ENCODE measurements at places on chromosomes 16 and 17. TPM values are rescaled to one million over a fixed set of nuclear protein-coding genes. Genes with fewer than 3 reads are reported as not detected.
A peak's percentile ranks its signal among the peaks of the same experiment; 100 is the strongest.

The CDR2L gene
- total RNA-seq = 8.0 TPM

The TTLL6 gene
- 0.30 TPM for total RNA-seq

The GGT6 gene
- not detected for total RNA-seq

The BICDL2 gene
- 0.10 TPM for total RNA-seq

The CD79B gene
- total RNA-seq = 1.2 TPM

The PLXDC1 gene
- total RNA-seq = 12.6 TPM

The CLEC19A gene
- 0.99 TPM for total RNA-seq

The MRPL10 gene
- total RNA-seq = 30.0 TPM

The GAST gene
- not detected for total RNA-seq

The C17orf113 gene
- 3.0 TPM for total RNA-seq

DNA sequence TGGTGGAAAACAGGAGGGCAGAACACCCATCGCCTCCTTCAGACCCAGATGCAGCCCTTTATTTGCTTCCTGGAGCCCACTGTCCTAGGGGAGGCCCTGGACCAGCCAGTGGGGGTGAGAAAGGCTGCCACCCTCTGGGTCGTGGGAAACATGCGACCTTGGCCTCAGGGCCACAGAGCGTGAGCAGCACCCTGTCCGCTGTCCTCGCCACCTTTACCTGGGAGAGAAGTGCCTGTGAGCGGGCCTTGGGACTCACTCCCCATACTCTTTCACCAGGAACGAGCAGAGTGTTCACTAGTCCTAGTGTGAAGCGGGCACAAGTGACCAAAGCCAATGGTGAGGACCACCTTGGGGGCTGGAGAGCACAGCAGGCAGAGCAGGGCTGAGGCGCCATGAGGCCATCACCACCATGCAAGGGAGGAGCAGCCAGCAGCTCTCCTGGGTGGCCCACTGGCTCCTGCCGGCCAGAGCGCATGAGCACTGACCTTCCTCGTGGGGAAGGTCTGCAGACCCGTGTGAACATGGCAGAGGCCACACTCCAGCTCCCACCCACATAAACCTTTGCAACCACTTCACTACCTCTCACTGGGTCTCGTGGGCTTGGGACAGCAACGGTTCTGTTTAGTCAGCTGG is 8.5 kb downstream of the SMCR8 start:
- no peak for DNase-seq

DNA sequence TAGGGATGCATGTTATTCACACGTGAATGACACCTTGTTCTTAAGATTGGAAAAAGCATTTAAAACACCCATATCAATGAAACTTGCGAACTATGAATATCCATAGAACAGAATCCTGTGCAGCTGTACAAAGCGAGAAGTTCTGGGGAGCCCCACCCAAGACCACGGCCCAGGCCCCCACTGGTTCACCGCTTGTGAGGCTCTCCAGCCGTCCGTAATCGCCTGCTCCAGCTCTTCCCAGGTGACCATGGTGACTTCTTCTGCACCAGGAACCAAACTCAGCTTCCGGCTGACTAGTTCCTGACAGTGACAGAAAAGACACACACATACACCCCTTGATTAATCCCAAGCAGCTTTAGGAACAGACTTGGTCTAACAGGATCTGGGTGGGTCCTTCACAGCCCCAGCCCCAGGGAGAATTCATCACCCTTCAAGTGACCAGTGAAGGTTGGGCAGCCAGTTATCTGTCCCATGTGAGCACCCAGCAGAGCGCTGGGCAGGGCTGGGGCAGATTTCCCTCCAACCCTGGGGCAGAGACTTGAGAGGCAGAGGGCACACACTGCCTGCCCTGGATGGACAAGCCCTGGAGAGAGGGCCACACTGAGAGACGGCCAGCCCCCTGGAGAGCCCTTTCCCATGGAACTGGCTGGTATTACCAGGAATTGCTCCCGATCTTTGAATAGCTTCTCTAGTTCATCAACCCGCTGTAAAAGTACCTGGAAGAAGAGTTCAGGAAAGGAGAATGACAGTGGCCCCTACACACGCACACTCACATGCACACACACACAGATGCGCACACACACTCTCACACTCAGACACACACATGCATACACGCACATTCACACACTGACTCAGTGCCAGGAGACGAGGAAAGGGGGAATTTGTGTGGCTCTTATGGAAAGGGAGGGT is 3.6 kb downstream of the QRICH2 start:
- no peak for DNase-seq

GRCh38 chr17:79625706-79626105 is 14.9 kb upstream of the RBFOX3 start:
- no peak for DNase-seq

DNA sequence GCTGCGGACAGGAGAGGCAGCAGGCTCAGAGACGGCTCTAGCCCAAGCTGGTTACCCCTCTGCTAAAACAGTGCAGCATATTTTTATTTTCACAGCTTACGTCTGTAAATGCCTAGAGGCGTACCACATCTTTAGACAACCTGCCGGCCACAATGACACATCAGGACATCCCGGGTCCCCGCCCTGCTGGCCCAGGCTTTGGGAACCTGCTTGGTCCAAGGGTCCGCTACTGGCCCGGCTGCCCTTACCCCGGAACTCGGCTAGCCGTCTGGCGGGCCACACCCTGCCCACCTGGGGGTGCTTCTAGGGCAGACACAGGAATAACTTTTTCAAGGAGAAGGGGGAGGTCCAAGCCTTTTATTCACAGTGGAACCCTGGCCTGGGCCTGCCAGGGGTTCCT is 4.3 kb downstream of the CEP131 start:
- DNase-seq = no peak

DNA sequence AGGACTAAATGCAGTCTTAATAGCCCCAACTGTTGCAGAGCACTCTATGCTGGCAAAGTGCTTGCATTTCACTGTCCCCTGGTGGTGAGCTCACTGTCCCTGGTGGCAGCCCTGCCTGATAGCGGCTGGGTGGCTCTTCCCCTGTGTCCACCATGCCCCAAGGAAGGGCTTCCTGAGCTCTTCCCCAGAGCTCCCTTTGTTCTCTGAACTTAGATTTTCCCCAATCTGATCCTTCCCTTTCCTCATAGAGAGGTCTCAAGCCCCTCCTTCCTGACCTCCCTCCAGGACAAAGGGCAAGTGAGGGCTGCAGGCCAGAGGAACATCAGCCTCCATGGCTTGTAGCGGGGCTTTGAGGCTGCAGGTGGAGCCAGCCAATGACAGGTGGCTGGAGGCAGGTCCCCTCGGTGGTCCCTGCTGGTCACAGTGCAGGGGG is 17.0 kb downstream of the BEAN1 start:
- DNase-seq = no peak

- no peak for DNase-seq
Observed at GRCh38 chr16:67068212-67068753, 39.3 kb downstream of the CBFB start.

- no peak for DNase-seq
Observed at GRCh38 chr17:900336-900934, 79.1 kb downstream of the NXN start.

DNA sequence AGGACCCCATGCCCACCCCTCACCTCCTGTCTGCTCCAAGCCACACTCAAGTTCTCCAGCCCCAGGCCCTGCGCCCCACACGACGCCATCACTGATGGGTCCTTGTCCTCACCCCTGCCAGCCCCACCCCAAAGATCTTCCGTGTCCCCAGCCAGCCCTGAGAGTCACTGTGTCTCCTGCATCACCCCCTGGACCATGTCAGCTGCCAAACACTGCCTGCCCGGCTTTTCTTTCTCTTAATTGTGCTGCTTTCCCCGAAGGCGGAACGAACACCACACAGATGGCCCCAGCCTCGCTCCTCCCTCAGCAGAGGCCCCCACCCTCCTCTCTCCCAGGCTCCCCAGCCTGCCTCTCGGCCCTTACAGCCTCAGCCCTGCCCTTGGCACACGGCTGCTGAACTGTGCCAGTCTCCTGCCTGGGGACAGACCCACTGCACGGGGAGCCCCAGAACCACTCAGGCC is 4.8 kb upstream of the GAA start:
- no peak for DNase-seq

- DNase-seq = no peak
Observed at GRCh38 chr17:47135235-47135634, 53.9 kb downstream of the CDC27 start.

DNA sequence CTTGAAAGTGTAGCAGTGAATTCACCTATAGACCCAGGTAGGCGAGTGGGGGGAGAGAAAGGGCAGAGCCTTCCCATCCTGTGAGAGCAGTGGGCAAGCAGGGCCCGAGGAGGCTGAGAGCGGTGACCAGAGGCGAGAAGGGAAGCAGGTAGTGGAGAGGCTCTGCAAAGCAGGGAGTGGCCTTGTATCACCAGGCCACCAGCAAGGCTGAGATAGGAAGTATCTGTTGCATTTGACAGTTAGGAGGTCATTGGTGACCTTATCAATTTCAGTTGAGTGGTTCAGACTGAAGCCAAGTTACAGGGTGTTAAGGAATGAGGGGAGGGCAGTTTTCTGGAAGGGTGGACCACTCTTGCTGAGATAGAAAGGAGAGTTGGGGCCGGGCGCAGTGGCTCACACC is 10.7 kb upstream of the HSD3B7 start:
- DNase-seq = no peak

DNA sequence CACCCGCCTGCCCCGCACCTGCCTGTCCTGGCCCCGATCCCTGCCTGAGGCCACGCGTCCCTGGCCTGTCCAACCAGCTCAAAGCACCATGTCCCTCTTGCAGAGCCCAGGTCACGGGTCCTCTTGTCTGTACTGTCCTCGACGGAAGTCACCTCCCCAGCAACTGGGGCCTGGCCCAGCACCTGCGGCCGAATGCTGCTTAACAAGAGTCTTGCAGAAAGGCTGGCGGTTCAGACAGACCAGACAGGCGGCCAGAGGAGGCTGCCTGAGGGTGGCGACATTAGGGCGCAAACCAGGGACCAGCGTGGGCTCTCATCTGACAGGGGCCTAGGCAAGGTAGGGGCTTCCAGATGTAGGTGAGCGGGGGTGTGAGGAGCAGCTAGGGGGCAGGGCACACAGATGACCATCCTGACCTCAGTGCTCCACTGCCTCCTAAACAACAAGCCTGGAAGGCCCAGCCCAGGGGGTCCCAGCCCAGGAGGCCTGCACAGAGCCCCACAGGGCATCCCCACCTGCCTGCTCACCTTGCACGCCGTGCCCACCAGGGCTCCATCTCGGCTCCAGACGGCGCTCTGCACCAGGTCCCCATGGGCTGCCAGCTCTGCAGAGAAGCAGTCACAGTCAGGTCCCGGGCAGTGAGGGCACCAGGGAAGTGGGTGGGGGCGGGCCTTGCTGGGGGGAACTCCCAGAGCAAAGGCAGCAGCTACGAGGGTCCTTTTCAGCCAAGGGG is 11.3 kb downstream of the CORO7 start:
- no peak for DNase-seq

DNA sequence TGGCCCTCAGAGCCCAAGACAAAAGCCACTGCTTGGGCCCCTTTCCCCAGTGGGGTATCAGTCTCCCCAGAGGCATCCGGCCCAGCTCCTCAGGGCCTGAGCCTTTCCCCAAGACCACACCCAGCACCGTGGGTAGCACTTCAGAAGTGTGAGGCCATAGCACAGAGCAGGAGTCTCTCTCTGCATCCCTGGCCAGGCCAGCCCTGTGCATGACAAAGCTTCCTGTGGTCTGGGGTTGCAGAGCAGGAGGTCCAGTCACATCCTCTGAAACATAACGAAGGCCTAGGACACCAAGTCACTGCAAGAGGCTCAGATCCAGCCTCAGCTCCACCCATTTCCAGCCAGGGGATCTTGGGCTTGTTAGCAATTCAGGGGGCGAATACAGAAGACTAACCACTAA is 56.8 kb upstream of the ZNF423 start:
- DNase-seq = no peak

DNA sequence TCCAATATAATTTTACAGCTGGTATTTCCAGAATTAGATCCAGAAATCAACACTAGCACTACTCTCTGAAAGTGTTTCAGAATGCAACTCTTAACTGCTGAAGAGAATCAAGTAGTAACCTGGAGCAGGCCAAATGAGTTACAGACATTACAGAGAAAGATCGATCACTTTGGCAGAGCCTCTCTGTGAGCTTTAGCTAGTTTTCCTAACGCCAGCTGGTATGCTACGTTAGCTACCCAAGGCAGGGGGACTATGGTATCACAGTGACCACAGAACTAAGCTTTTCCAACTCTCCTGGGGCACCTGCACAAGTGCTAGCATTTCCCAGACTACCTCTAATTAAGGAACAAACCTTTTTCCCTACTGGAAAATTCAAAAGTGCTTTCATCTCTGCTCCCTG is 30.4 kb downstream of the TRAF4 start:
- no peak for DNase-seq

- DNase-seq = no peak
Observed at GRCh38 chr16:11612665-11613025, 25.9 kb upstream of the LITAF start.

DNA sequence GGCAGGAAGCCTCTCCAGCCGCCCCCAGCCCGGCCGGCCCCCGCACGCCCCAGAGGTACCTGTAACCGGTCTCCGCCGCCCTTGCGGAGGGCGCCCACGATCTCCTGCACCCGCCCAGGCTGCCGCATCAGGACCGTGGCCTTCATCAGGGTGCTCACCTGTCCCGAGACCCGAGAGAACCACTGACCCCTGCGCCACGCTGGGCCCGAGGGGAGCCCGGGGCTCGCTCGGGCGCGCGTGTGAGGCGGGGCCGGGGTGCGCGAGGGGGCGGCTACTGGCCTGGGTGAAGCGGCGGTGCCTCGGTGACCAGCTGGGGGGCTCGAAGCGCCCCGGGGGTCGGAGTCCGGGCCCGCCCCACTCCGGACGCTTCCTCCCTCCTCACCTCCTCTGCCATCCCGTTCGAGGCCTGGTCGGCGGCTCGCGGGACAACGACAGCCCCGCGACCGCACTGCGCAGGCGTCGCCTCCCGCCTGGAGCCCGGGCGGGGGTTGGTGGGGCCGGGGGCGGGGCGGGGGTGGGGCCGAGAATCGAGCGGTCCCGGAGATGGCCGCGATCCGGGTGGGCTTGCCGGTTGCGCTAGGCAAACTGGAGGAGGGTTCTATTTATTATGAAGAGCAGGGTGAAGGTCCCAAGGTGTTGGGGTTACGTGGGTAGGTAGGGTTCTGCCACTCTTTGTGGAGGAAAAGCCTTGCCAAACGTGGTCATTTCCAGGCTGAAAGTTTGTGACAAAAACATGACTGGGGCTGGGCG is at the start of gene NT5C3B:
Gene NT5C3B, minus strand, starts transcription at position 433 of the 750 bp plus-strand sequence. Its CDS starts 39 bp downstream, at position 394.
- DNase-seq = peak; percentile 54

DNA sequence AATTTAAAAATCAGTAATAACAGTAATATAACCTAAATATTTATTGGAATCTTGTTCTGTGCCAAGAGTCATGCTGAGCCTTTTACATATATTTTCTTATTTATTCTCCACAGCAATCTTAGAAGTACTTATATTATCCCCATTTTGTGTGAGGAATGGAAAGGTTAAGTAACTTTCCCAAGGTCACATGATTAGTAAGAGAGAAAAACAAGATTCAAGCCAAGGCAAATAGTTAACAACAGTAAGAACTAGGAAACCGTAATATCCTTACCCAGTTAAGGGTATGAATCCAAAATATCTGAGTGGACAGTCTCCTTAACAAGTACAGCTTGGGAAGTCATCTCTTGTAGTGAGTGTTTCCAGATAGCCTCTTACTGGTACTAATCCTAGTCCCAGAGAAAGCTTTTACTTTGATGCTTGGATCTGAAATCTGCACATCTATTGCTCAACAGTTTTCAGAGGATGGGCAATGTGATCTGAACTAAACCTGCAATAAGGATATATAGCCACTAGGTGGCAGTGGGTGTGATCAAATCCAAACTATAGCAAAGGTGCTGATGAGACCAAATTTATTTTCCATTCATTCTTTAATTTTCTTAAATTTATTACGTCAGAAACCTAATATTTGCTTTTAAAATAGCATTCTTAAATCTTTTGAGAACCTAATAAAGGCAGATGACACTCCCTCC is 23.3 kb downstream of the SHISA6 start:
- no peak for DNase-seq

Data from spinal cord (tissue), 10 donors.